ENCODE measurements at places on chromosomes 13 and 19.

DNA sequence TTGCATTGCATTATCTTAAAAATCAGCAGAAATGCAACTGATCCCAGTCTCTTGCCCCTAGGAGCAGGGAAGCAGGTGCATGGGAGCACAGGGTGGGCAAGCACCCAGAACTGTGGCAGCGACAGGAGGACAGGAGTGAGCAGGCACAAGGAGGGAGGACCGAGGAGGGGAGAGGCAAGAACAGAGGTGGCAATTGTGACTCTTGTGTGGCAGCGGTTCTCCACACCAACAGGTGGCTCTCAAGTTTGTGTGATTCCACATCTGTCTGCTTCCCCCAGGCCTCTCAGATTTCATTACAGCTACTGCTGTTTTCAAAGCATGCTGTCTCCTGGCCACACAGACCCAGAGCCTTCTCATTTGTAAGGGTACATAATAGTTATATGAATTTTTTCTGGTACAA, 108.5 kb downstream of the STK24 start:
- DNase-seq, result no peak

- DNase-seq, result no peak
These were observed 114.8 kb downstream of the KATNAL1 start for GRCh38 chr13:30192320-30193093.

- DNase-seq, result no peak
These were observed 45.9 kb upstream of the VSTM2B start for GRCh38 chr19:29479941-29480340.

DNA sequence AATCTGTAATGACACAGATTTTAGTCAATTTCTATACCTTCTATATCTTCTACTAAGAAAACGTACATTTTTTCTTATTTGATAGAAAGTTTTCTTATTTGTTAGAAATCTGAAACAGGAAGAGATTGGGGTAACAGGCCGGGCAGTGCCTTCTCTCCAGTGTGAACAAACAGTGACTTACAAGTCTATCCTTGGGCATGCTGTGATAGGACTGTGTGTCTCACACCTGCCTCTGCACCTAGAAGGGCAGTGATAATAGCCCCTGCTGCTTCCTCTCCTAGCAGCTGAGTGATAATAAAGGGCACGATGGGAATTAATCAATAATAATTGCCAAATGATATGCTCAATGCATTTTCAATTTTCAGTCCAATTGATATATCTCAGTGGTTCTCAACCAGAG, 1.4 kb downstream of the TMEM272 start:
- DNase-seq, result no peak

DNA sequence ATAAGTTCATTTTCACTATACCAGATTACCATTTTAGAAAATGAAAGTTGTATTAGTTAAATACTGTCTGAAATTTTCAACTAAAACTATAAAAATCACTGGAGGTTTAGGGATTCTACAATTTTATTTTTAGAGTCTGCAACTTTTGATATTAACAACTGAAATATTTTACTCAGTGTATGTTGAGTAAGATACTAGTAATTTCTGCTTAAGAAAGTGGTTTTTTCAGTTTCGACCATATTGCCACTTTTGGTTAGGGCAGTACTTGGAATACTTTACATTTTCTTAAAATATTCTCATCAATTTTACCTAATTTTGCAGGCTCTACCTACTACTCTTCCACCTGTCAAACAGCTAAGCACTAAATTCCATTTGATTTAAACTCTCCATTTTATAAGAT, 59.6 kb downstream of the KCNRG start:
- DNase-seq, result no peak

DNA sequence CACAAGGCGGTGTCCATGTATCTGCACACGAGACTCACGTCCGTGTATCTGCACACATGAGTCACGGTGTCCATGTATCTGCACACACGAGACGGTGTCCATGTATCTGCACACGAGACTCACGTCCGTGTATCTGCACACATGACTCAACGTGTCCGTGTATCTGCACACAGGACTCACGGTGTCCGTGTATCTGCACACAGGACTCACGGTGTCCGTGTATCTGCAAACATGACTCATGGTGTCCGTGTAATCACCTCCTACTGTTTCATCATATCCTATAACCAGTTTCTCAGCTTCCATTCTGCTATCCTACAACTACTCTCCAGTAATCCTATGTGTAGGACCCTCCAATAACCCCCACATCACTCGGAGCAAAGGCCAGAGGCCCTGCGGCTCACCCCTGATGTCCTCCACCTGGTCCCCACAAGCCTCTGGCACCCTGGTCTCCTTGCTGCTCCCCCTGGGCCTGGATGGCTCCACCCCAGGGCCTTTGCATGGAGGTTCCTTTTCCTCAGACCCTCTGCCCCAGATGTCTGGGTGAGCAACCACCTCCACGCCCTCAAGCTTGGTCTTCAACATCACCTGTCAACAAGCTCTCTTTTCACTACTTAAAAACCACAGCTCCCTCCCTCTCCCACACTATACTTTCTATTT, 2.5 kb upstream of the TMEM255B start:
- no peak for DNase-seq

DNA sequence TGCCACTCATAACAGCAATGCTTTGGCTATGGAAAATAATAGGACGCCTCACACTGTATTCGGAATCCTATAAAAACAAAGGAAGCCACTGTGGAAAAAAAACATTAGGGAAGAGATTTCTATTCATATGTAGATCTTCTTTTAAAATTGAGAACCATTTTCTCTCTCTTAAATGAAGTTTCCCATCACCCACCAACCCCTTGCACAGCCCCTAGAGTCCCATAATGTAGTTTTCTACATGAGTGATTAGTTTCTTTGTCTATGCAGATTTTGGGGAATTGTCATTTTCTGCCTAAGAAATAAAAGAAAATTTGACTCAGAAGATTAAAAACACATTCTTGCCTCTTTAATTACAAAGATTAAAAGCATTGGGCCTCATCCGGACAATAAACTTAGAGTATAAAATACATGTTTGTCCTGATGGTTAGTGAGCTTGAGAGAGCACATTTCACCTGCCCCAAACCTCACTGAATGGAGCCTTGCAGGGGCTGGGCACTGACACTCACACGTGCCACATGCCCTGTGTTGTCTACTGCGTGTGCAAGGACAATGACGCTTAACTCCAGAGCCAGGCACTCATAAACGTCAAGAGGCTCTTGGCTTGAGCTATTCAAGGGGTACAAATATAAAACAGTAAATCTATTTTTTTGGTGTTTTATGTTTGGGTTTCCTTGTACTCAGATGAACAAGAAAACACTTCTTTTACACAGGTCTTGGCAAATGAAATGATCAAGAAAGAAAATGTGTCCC, 40.0 kb upstream of the KL start:
- no peak for DNase-seq

GRCh38 chr19:1449467-1450442, at the start of gene APC2:
TSS of gene APC2 (plus strand) at chr19:1450121. CDS start at chr19:1453002, 2,881 bp downstream.
- DNase-seq, result no peak

DNA sequence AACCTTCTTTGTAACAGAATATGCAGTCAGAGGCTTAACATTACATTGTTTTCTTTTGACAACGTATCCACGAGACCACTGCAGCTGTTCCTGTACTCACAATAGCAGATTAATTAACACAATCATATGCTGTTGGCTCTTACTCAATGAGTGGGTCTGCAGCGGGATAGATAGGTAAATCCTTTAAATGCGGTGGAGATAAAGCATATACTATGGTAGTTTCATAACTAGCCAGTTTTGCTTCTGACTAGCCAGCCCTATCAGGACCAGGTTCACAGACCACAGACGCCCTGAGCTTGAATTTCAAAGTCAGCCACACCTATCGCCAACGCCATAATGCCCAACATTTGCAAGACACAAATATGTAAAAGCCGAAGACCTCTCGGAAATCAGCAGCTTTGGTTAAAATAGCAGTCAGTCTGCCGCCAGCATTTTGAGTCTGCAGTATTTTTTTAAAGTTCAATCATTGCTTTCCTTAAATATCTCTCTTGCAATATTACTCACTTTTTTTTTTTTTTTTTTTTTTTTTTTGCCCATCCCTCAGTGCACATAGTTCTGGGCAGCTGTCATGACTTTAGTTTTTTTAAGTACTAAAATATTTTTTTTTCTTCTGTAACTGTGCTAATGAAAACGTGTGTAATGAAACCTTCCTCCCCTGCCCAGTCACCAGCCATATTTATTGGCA, 120.5 kb downstream of the ZNF536 start:
- DNase-seq, result no peak

DNA sequence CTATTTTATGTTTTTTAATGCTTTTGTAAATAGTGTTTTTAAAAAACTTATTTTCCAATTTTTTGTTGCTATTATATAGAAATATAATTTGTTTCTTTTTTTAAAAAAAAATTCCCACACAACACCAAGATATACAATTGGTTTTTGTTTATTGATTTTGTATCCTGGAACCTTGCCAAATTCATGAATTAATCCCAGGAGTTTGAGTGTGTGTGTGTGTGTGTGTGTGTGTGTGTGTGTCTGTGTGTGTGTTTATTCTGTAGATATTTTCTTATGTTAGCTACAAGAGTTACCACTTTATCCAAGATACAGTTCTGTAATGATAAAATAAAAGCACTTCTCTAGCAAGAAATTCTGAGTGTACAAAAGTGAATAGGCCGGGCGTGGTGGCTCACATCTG, 7.6 kb downstream of the TPRX1 start:
- no peak for DNase-seq

DNA sequence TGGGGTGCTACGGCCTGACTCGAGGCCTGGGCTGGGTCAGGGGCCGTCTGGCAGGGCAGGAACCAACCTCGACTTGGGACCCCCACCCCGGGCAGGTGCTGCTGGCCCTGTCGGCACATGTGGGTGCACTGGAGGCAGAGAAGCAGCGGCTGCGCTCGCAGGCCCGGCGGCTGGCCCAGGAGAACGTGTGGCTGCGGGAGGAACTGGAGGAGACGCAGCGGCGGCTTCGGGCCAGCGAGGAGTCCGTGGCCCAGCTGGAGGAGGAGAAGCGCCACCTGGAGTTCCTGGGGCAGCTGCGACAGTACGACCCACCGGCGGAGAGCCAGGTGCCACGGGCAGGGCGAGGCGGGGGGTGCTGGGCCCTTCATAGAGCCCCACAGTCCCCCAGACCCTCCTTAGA, 5.9 kb downstream of the KLC3 start:
- no peak for DNase-seq

DNA sequence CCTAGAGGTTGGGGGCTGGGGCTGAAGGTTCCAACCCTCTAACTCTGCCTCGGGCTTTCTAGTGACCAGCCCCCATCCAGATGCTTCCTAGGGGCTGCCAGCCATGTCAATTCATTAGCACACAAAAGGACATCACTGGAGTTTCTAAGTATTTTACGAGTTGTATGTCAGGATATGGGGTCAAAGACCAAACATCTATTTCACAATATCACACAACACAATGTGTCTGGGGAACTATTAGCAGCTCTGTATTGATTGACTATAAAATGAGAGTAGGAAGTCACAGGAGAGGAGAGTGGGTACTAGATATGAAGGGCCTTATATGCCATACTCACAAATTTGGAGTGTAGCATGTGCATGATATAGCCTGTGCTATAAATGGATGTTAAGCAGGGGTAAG, 42.1 kb downstream of the LPAR6 start:
- no peak for DNase-seq

GRCh38 chr13:21917086-21918015, 246.5 kb downstream of the FGF9 start:
- no peak for DNase-seq

- no peak for DNase-seq
These were observed 9.7 kb downstream of the DEDD2 start for GRCh38 chr19:42207767-42208271.

GRCh38 chr13:74682746-74683145, 548.5 kb upstream of the KLF12 start:
- DNase-seq, result no peak

DNA sequence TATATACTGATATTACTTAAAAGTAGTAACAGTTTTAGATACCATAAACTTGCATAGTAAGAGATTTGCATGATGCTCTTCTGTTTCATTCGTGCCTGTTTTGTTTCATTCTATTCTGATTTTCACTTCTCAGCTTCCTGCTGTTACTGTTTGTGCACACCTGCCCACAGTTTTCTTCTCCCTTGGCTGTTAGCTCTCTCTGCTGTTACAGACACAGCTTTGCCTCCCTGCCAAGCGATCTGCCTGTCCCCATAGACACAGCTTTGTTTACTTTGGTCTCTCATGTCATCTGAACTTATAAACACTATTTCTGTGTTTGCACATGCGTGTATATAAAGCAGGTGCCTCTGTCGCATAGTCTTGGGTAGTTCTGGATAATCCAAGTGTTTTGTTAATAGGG, 21.4 kb upstream of the UPF3A start:
- DNase-seq, result no peak

DNA sequence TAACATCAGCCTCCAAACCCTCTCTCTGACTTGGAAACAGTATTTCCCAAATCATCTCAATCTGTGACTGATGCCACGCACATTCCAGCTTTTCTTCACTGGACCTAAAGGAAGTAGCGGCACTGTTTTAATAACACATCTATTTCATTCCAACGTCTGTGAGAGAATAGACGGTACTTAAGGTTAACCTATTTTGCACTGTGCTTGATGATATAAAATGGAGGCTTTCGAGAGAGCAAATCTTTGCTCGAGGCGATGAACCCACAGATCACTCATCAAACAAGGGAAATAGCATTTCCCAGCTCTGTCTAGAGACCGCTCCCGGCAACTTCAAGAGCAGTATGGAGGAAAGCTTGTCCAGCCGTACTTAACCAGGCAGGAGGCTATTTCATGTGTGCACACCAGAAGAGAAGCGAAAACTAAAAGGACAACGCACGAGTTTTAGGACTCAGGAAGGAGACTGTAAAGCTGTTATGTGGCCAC, 2.9 kb downstream of the UBL3 start:
- DNase-seq, result no peak

DNA sequence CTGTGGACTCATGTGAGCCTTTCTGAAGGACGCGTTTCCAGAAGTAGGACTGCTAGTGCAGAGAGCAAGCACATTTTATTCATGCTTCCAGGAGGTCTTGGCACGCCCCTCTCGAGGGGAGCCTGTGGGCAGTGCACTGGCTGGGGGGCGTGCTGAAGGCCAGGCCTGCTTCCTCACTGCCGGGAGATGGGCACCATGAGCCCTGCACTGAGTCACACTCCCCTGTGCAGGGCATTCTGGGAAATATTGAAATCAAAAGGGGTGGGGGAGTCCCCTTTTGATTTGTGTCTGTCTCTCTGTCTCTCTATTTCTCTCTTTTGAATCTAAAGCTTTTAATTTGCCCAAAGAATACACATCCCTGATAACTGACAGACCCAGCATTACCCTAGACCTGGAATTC, 34.0 kb downstream of the DPF1 start:
- DNase-seq, result no peak

GRCh38 chr13:67283637-67284036, 53.5 kb upstream of the PCDH9 start:
- no peak for DNase-seq

- no peak for DNase-seq
These were observed 37.9 kb downstream of the N4BP2L1 start for GRCh38 chr13:32390048-32390447.
